Activated CD8-positive, alpha-beta memory T cell treated with anti-CD3 and anti-CD28 coated beads, Interleukin-2, amount 50 U/mL, for 4 hours (primary cell): ENCODE measurements at places on chromosomes 4 and X.

DNA sequence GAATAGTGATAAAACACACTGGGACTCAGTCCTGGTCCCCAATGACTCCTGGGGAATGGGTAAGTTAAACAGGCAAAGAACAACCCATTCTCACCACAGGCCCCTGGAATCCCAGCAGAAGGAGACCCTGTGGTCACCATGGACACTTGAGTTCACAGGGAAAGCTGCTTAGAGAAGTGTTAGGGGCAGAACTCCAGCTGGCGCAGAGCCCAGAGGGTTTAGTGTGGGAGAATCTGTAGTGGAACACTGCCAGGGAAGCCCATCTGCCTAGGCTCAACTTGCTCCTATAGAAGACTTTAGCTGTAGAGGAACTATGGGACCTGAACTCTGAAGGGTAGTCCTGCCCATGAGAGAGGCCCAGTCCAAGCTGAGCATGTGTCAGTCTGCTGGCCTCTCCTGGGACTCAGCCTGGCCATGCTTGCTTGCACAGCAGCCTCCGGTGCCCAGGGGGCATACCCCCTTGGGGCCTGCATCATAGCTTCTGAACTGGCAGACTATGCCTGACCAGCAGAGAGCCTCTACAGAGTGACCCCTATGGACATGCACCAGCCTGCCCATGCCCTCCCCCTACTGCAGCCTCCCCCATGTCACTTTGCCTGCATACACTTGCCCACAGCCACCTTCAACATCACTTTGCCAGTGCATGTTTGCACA, 343.5 kb downstream of the IDS start:
- no peak for DNase-seq

GRCh38 chr4:151133311-151133710, 33.9 kb downstream of the RPS3A start:
- DNase-seq: no peak

GRCh38 chrX:8675006-8675630, 56.8 kb downstream of the ANOS1 start:
- no peak for DNase-seq

- no peak for DNase-seq
Observed at GRCh38 chr4:100635899-100636298, 118.1 kb upstream of the EMCN start.

DNA sequence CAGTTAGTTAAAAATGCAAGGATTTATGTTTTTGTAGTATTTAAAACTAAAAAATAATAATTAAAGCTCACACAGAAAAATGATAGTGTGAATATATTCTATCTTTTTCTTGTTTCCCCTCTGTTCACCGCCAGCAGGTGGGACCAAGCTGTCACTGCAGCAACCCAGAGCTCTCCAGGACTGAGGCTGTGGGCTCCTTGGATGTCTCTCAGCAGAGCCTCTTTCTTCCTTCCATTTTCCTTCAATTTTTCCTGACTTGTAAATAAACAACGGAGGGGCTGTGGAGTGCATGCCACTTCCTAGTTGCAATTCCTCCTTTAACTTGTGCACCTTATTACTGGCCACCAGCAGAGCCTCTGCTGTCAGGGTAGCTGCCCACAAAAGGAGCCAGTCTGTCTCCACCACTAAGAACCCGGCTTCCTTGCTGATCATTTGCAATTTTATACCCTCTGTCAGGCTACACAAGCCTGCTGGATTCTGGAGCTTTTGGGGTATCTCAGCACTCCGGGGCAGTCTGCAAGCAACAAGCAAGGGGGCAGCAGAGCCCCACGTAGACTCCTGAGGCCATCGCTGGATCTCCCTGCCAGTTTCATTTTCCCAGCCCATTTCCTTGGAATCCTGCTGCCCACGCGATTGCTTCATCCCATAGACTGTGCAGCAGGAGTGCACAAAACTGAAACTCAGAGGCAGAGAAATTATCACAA, 1467.4 kb downstream of the C4orf33 start:
- DNase-seq: no peak

GRCh38 chrX:25196221-25196620, 180.5 kb upstream of the ARX start:
- no peak for DNase-seq

- DNase-seq: no peak
Observed at GRCh38 chr4:39062094-39062769, at the start of gene KLHL5. Gene KLHL5, plus strand, starts transcription at chr4:39062232. Its CDS starts 421 bp downstream, at chr4:39062653.
